ENCODE measurements at places on chromosomes 7 and 10.

GRCh38 chr7:36154255-36155212 is 1.5 kb downstream of the EEPD1 start:
- no peak for DNase-seq

DNA sequence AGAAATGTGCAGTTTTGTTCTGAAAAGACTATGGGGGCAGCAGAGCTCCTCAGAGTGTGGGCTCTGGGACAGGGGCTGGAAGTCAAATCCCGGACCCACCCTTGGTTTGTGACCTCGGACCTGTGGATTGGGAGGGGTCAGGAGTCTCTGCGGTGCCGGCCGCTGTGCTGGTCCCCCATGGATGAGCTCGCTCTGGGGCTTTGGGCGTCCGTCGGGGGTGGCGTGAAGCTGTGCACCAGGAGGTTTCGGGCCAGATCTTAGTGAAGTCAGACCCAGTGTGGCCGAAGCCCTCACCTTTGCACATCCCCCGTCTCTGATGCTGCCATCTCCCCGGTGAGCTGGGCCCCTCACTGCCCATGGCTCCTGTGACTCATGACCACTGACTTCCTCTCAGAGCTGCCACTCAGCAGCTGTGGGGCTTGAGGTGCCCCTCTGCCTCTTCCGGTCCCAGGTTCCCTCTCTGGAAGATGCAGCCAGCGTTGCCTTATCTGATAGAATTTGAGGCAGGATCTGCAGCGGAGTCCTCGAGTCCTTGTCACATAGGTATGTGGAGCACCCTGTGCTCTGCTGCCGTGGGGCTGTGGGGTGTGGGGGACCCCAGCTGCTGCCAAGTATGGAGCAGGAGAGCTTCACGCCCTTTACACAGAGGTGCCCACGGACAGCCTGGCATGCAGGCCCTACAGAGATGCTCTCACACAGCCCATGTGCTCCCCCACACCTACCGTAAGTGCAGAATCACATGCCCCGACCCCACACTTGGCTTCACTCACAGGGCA is 11.4 kb upstream of the SCART1 start:
- no peak for DNase-seq

DNA sequence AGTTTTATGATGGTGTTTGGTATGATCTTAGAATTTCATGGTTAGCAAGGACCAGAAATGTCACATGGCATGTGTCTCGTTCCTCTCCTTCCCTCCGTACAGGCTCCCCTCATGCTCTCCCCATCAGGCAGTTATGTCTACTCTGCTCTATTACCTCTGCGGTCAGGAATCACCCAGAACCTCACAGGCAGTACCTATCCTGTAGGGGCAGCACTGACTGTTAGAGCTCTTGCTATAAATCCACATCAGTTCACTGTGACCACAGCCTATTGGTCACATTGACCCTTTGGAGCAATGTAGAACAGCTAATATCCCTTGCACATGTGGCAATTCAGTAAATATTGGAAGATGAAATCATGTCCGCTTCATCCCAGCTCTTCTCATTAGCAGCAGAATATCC is 151.8 kb downstream of the WNT2 start:
- DNase-seq, result no peak

GRCh38 chr10:71344993-71345480 is 26.0 kb downstream of the SLC29A3 start:
- DNase-seq, result no peak

GRCh38 chr10:130929422-130930325 is 381.8 kb downstream of the TCERG1L start:
- no peak for DNase-seq

DNA sequence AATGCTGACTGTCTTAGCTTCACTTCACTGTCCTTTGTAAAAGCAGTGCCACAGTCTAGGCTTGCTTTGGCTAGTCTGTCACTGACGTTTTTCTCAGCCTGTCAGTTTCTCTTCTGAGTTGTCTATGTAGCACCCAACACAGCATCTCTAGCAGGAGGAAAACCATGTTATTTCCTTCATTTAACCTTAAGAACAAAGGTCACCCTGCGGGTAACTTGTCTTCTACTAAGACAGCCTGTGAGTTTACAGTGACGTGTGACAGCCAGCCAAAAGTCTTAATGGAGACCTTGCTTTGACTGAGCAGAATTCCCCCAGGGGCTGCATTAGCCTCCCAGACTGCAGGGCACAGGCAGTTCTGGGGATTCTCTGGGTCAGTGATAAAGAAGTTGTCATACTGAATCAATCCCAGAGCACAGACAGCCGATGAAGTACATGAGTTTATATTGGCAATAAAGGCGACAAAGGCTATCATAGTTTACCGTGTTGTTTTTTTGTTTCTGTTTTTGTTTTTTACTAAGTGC is 296.0 kb upstream of the KIAA1217 start:
- DNase-seq, result no peak

GRCh38 chr10:83585686-83586085 is 553.6 kb upstream of the GHITM start:
- no peak for DNase-seq

- no peak for DNase-seq
Observed at GRCh38 chr7:129122078-129122750, 22.3 kb upstream of the TSPAN33 start.

GRCh38 chr7:55314967-55315366 is 50.2 kb upstream of the LANCL2 start:
- DNase-seq, result no peak

- no peak for DNase-seq
Observed at GRCh38 chr10:45438466-45439090, 64.6 kb downstream of the ALOX5 start.

GRCh38 chr7:73812996-73813395 is 17.8 kb upstream of the CLDN4 start:
- DNase-seq, result no peak

- no peak for DNase-seq
Observed at GRCh38 chr7:98831641-98832221, 38.1 kb downstream of the TMEM130 start.

DNA sequence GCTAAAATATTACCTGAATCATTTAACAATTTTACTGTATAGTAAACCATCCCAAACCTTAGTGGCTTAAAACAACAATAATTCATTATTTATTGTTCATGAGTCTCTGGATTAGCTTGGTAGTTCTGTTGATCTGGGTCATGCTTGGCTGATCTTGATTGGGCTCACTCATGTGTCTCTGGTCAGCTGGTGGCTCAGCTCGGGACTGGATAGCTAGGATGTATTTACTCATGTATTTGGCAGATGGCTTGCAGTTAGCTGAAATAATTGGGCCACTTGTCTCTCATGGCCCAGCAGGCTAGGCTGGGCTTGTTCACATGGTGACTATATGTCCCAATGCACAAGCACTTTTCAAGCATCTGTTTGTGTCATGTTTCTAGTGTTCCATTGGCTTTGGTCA is 262.8 kb downstream of the BBS9 start:
- DNase-seq, result no peak

- no peak for DNase-seq
Observed at GRCh38 chr7:83794829-83795228, 145.9 kb upstream of the SEMA3E start.
